Fibroblast of skin of abdomen (primary cell): ENCODE measurements at places on chromosomes 3 and 15.

DNA sequence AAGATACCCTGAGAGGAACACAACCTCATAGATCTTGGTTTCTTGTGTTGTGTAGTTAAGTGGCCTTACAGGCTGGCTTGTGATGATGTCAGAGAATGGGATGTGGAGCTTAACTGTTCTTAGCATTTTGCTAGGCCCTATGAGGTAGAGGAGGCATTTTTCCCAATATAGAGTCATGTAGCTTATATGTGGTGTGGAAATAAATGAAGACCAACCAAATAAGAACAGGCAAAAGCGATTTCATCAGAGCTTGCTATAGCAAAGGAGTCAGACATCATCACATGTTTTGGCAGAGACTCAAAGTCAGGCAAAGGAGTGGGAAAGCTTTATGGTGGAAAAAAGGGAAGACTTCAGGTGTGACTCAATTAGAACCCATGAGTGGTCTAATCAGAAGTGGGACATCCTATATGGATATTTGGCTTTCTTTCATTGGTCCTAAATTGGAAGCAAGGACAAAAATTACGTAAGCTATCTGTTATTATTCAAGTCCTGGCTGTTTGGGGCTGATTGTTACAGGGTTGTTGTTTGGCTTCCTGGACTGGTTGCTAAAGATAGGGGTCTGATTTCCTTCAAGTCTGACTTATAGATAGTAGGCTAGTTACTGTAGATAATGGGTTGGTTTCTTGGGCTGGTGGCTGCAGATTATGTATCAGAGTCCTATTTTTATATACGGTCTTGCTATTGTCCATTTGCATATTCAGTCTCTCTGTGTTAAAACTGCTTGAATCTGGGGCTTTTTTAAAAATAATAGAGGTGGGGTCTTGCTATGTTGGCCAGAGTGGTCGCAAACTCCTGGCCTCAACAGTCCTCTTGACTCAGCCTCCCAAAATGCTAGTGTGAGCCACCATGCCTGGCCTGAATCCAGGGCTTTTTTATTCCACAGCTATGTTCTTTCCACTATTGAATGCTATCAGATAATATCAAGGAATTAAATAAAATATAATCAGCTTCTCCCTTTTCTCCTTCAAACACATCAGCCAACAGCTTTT is 30.3 kb upstream of the SETD2 start:
- peak; percentile 26 for DNase-seq

DNA sequence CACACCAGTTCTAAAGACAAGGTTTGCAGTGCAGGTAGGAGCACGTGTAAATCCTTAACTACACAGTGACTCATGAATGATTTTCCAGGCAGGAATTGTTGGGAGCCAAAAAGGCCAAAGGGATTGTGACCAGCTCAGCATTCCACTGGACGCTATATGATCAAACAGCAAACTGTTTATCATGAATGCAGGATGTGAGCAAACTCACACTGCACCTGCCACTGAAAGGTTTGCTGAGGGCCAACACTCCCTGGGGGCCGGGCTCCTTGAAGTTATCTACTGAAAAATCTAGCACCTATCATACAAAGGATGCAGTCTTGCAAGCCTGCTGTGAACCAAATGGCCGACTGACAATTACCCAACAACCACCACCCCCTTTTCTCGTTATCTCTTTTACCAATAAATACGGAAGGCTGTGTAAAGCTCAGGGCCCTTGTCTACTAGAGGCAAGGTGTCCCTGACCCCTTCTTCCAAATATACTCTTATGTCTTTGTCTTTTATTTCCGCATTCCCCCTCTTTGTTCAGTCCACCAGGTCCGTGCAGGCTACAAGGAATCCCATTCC is 11.5 kb upstream of the DNASE1L3 start:
- DNase-seq: no peak

DNA sequence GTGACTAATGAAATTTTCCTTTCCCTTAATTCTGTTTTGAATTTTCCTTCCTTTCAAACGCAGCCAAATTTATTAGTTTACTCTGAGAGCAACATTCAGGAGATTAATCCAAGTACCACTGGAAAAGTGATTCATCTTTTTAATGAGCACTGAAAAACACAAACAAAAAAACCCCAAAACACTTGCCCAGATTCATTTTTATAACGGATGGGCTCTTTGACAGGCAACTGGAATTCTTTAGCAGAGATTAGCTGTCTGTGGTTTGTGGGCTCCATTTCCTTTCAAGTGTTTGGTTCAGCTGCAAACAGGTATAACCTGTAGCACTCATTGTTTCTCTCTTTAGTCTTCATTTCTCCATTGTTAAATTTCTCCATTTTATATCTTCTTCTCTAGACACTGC is 3.1 kb upstream of the POLR2M start:
- DNase-seq: no peak

DNA sequence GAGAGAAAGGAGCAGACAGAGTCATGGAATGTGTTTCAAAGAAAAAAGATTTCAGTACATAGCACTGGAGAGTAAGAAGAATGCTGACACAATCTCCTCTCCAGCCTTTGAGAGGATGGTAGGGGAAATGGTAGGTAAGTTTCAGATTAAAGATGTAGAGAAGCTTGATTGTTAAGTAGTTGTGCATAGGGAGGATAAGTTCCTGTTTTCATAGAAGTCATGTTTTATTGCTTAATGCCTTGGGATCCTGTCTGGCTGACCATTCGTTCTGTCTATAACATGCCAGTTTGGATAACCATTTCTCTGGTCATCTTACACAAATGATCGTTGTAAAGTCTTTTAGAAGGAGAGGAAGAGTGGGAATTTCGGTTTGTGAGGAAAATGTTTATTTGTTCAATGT is 95.7 kb upstream of the IGSF10 start:
- DNase-seq: no peak

DNA sequence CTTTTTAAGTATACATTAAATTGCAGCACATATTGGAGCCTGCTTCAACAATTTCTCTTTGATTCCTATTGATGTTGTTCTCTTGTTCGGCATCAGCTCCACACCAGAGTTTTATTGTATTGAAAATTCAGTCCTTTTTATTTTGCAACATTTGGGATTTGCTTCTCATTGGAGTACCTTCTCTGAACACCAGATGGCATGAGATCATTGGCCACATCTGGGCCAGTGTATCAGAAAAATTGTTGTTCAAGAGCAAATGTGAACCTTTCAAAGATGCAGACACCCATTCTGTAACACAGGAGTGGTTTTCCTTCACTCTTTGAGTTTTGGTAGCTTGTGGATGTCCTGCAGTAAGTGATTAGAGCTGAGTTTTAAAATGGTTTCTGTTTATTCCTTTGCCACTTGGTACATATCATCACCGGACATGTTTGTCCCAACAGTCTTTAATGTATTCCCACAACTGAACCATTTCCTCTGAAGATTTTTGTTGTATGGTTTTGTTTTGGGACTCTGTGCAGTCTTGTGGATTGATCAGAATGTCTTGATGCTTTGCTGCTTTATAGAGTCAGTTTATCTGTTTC is 96.1 kb downstream of the MCTP2 start:
- peak; percentile 36 for DNase-seq

GRCh38 chr3:46412786-46413298 is 5.8 kb downstream of the CCRL2 start:
- DNase-seq: no peak
